Astrocyte of the hippocampus (primary cell): ENCODE measurements at places on chromosomes 3 and 15.

DNA sequence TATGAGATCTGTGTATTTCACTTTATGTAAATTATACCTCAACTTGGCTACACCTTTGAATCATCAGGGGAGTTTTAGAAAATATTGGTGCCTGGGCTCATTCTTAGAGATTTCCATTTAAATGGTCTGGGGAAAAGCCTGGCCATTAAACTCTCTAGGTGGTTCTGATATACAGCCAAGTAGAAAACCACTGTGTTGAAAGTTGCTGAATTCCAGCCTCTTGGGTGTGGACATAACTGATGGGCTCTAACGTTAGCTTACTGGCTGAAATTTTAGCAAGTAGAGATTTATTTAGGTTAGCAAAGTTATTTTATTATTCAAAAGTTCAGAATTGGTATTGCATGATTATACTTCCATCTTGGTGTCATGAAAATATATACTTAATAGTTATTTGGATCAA lies 84.1 kb downstream of the ATG7 start:
- DNase-seq, result peak; percentile 52

DNA sequence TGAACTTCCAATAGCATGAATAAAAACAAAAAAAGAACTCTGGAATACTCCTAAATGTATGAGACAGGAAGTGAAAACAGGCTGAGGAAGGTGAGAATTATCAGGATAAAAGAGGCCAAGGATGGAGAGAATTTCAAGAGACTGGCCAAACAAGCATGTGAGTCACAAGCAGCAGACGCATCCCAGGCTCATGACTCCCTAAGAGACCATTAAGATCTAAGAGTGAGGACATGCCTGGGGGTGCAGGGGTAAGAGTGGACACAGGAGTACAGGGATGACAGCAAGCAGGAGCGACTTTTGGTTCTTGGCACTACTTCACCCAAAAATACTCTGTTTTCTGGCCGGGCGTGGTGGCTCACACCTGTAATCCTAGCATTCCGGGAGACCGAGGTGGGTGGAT lies 7.1 kb downstream of the SCAMP2 start:
- DNase-seq, result peak; percentile 56

DNA sequence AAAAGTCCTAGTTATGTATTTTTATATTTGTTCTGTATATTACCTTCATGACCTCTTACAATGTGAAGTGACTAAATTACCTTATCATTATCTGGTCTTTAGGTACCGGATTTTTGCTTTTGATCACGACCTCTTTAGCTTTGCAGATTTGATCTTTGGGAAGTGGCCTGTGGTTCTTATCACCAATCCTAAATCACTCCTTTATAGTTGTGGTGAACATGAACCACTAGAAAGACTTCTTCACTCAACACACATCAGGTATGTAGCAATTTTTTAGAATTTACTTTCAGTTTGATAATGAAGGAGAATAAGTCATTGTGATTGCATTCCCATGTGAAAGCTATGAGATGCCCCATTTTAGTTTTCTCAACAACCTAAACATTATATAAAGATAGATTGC lies 18.3 kb downstream of the TMEM62 start:
- no peak for DNase-seq

GRCh38 chr3:31013843-31014242 lies 119.4 kb upstream of the GADL1 start:
- no peak for DNase-seq

GRCh38 chr3:69791919-69792399 lies 52.7 kb downstream of the MITF start:
- peak; percentile 52 for DNase-seq
